ENCODE measurements at places on chromosomes 11 and 22. TPM values are rescaled to one million over a fixed set of nuclear protein-coding genes. Genes with fewer than 3 reads are reported as not detected.

The KRTAP5-11 gene
- not detected for total RNA-seq

The RPUSD4 gene
- 38.8 TPM for total RNA-seq

The SLC25A17 gene
- 24.5 TPM for total RNA-seq

The TUB gene
- 0.07 TPM for total RNA-seq

The CARNS1 gene
- total RNA-seq = 1.3 TPM

The KRTAP5-1 gene
- total RNA-seq = not detected

DNA sequence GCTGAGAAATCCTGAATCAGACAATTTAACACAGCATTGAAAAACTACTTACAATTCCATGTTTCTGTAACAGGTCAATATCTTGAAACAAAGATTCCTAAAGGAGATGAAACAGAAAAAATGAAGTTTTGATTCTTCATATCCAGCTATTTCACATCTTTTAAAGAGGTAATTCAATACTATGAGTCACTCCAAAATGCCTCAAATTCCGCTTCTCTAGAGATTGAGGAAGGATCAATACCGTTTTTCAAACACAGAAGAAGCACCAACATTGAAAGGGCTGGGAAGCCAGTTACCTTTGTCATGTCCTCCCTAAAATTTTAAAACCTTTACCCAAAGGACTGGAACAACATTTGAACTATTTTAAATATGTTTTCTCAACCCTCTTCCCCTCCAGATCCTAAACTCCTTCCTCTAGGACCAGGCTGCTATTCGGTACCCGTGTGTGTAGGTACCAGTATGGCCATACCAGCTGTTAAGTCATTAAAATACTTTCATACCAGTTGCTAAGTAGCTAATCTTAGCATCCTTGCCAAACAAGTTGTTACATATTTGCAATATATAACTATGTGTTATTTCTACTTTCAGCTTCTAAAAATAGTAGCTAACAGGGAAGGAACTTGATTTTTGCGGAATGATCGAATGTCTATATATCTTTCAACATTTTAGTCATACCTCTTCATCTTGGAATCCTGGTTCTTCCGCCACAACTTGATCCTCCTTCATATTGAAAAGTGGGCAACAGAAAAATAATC, 2.3 kb downstream of the DMC1 start:
- no peak overlapping the region for H3K27ac ChIP-seq
- H3K27me3 ChIP-seq = no peaks in the 10 kb centered on the region
- peaks cover 23% of the 10 kb centered on the region for H3K4me1 ChIP-seq
- H3K36me3 ChIP-seq = peaks cover 7% of the 10 kb centered on the region
- no peak for DNase-seq

DNA sequence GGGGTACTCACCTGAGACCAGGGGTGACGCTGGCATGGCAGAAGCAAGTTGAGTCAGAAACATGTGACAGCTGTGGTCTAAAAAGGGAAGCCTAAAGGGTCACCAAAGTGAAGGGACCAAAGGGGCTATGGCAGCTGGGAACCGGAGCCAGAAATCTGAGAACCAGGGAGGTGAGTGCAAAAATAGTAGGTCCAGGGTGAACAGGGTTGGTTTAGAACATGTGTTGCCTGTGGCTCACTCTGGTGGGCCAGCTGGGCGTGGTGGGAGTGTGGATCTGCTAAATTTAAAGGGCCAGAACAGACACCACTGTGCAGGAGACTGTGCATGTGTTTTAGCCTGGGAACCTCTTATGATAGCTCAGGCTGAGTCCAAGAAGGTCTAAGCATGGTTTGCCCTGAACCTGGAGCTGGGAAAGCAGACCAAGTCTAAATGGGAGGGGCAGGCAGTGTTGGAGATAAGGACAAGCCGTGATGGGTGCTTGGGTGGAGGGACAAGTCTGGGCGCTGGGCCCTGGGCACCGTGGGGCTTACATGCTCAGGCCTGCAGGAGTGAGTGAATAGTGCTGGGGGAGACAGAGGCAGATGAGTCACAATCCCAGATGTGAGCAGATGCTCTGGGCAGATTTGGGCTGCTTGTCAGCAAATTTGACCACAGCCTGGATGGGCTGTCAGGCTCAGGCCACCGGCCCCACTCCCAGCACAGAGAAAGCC, 41.4 kb upstream of the ZBED5 start:
- no peak for DNase-seq
- H3K27ac ChIP-seq = no peak overlapping the region
- peaks cover 13% of the 10 kb centered on the region for H3K4me1 ChIP-seq
- H3K27me3 ChIP-seq = no peaks in the 10 kb centered on the region
- H3K36me3 ChIP-seq = no peaks in the 10 kb centered on the region

GRCh38 chr11:69593851-69594250, 47.1 kb upstream of the CCND1 start:
- H3K4me1 ChIP-seq = no peaks in the 10 kb centered on the region
- no peaks in the 10 kb centered on the region for H3K36me3 ChIP-seq
- no peak overlapping the region for H3K4me3 ChIP-seq
- peaks cover 6% of the 10 kb centered on the region for H3K27me3 ChIP-seq
- no peak overlapping the region for H3K27ac ChIP-seq
- DNase-seq = no peak

DNA sequence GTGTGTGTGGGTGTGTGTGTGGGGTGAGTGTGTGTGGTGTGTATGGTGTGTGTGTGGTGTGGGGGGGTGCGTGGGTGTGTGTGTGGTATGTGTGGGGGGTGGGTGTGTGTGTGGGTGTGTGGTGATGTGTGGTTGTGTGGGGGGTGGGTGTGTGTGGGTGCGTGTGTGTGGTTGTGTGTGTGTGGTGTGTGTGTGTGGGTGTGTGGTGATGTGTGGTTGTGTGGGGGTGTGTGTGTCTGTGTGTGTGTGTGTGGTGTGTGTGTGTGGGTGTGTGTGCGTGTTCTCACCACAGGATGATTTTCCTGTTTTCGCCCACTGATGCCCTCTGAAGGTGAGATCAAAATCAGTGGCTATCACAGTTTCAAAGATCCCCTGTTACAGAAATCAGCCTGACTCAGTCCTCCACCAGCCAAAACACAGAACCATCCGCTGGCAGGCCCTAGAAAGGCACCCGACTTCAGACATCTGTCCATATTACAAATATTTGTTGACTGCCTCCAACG, 24.7 kb downstream of the CPT1A start:
- DNase-seq = no peak
- peak overlapping the region; percentile 41 for H3K27ac ChIP-seq
- peaks cover 8% of the 10 kb centered on the region for H3K36me3 ChIP-seq
- H3K4me1 ChIP-seq = peaks cover 16% of the 10 kb centered on the region

DNA sequence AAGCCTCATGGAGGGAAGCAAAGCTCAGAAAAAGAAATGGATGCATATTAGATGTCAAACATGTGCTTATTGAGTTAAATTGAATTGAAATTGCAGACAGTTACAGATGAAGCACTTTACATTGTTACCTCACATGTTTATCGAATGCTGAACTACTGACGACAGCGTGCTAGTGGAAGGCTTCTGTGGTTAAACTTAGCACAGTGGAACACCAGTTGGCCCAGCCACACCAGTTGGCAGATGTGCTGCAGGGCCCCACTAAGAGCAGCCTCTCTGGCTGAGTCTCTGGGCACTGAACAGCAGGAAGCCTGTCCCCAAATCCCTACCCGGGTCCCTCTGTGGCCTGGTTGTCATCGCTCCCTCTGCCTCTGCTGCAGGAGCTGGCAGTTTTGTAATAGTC, 242.1 kb downstream of the NTM start:
- DNase-seq = no peak
- no peaks in the 10 kb centered on the region for H3K4me1 ChIP-seq
- no peak overlapping the region for H3K4me3 ChIP-seq
- H3K27me3 ChIP-seq = no peaks in the 10 kb centered on the region
- no peak overlapping the region for H3K27ac ChIP-seq
- H3K36me3 ChIP-seq = no peaks in the 10 kb centered on the region

GRCh38 chr11:56889986-56890385, 98.7 kb upstream of the OR5AK2 start:
- H3K4me1 ChIP-seq = no peaks in the 10 kb centered on the region
- DNase-seq = no peak
- no peaks in the 10 kb centered on the region for H3K36me3 ChIP-seq
- H3K4me3 ChIP-seq = no peak overlapping the region

DNA sequence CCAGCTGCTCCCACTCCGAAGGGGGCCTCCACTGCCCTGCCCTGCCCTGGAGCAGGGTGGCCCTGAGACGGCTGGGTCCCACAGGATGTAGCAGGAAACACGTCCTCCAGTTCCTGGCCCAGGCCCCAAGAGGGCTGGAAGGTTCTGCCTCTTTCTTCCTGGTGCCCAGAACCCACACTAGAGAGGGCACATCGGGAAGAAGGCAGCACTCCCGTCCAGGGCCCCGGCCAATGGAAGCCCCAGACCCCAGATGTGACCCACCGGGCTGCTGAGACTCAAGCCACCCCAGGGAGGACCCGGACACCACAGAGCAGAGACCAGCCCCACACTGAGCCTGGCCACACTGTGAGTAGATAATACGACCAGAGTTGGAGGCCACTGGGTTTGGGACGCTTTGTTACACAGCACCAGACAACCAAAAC, 71.2 kb downstream of the CELSR1 start:
- no peaks in the 10 kb centered on the region for H3K36me3 ChIP-seq
- no peak for DNase-seq
- no peak overlapping the region for H3K27ac ChIP-seq
- no peak overlapping the region for H3K4me3 ChIP-seq

GRCh38 chr11:116224154-116224888, 548.5 kb downstream of the BUD13 start:
- H3K4me1 ChIP-seq = no peaks in the 10 kb centered on the region
- no peak overlapping the region for H3K4me3 ChIP-seq
- no peak overlapping the region for H3K27ac ChIP-seq
- H3K27me3 ChIP-seq = no peaks in the 10 kb centered on the region
- no peaks in the 10 kb centered on the region for H3K36me3 ChIP-seq
- DNase-seq = peak; percentile 45

DNA sequence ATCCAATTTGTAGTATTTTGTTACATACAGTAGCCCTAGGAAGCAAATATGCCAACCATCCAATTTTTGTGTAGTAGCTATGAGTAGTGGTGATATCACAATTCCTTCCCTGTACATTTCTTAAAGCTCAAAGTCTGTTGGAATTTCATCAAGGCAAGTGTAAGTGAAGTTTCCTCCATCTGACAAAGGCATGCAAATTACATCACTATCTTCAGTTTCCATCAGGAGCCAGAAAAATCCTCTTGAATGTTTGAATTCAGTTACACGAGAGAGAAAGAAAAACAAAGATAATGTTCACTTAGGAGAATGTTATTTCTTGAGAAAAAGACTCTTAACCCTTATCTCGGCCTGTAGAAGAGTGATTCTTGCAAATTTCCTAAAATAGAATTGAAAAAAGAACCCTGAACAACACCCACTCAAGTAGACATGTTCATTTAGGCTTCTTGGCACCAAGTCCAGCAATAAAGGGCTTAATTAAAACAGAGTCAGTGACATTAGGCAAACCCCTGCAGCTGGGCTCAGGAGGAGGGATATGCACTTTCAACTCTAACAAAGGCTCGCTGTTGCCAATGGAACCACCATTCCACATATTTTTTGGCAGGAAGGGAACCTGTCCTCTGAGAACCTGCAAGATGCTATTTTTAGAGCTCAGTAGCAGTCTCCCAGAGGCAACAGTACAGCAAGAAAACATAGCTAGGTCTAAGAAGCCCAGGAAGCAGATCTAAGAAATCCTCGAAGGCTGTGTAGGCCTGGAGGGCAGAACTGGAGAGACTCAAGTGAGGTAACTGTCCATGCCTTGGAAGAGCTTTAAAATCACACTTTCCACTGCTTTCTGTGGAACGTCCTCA, 144.6 kb downstream of the CCDC81 start:
- H3K27ac ChIP-seq = no peak overlapping the region
- no peak overlapping the region for H3K4me3 ChIP-seq
- H3K27me3 ChIP-seq = peaks cover 24% of the 10 kb centered on the region
- no peaks in the 10 kb centered on the region for H3K4me1 ChIP-seq
- H3K36me3 ChIP-seq = no peaks in the 10 kb centered on the region
- no peak for DNase-seq

DNA sequence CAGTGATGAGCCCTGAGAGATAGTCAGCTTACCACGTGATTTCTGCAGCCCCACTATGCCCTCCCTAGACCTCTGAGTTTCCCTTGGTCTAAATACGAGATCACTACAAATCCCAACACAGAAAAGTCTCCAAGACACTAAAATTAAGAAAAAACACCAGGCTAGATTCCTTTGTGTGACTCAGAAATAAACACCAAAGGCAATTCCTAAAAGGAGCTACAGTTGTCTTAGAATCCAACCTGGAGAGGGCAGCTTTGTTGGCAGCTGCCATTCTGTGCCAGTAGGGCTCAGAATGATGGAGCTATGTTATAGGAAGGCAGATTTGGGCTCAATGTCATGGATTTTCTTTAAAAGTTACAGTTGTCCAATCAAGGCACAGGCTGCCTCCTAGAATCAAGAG, 37.1 kb upstream of the HMGXB4 start:
- no peak overlapping the region for H3K27ac ChIP-seq
- no peak for DNase-seq
- H3K27me3 ChIP-seq = peaks cover 7% of the 10 kb centered on the region
- no peaks in the 10 kb centered on the region for H3K4me1 ChIP-seq
- no peaks in the 10 kb centered on the region for H3K36me3 ChIP-seq

DNA sequence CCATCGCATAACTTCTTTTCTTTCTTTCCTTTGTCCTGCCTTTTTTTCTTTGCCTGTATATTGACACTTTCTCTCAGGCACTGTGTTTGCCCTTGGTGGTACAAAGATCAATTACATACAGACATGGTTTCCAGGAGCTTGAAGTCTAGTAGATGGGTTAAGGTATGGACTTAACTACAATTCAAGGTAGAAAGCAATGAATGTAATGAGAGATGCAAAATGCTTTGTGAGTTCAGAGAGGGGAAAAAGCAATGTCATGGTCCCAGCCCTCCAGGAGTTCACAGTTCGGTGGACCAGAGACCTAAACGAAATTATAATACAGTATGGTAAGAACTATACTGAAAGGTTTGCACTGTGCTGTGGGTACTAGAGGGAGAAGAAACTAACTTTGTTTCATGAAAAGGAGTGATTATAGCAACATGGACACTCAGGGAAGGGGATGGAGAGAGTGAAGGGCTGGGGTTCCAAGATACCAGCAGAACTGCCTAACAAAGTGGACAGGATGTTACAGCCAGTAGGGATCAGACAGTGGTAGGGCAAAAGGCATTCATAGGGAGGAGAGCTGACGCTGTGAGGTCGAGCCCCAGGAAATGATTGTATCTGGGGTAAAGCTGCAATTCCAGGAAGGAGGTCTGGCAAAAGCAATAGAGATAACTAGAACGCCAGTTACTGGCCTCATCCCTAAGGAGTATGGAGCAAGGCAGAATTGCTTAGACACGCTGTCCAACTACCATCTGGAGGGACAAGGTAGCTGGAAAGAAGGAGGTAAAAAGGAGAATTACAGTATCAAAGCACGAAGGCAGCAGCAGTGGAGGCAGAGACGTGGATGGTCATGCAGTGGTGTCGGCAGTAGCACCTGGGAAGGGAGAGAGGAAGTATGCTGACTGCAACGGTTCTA, 158.3 kb upstream of the MTMR2 start:
- DNase-seq = no peak
- peaks cover 19% of the 10 kb centered on the region for H3K36me3 ChIP-seq
- H3K4me1 ChIP-seq = peaks cover 10% of the 10 kb centered on the region

DNA sequence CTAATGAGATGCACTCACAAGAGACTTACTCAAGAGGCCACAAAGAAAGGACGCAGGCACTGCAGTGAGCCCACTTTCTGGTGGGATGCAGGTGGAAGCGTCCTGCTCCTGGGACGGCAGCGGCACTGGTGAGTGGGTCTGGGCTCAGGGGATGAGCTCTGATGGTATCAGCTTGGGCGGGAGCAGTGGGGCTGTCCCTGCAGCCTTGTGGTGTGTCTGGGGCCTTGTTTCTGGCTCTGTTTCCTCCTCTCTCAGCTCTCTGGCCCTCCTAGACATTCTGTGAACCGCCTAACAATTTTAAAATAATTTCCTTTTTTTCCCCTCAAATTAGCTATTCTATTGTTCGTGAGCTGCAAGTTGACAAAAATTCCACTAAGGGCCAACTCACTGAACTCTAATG, 8.8 kb upstream of the ST14 start:
- H3K27ac ChIP-seq = no peak overlapping the region
- H3K4me1 ChIP-seq = peaks cover 7% of the 10 kb centered on the region
- DNase-seq = no peak
- no peak overlapping the region for H3K4me3 ChIP-seq
- H3K36me3 ChIP-seq = no peaks in the 10 kb centered on the region
